ENCODE measurements at places on chromosomes 7 and 10.

DNA sequence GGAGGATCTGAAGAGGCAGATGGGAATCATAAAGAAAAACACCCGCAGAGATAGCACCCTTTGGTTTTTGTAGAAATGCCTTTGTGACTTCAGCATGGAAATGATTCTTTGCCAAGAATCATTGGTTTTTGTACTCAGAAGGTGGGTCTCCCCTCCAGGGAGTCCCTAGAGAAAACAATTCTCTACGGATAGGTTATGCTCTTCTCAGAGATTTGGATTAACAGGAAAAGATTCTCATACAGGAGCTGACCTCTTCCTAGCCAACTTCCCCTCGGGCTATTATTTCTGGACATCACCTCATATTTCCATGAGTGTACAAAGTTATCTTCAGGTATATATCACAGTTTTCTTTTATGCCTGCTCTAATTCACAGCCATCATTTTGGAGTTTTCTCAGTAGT lies 274.2 kb upstream of the HABP2 start:
- no peaks in the 10 kb centered on the region for H3K4me1 ChIP-seq
- no peaks in the 10 kb centered on the region for H3K27me3 ChIP-seq
- H3K27ac ChIP-seq = no peak overlapping the region

DNA sequence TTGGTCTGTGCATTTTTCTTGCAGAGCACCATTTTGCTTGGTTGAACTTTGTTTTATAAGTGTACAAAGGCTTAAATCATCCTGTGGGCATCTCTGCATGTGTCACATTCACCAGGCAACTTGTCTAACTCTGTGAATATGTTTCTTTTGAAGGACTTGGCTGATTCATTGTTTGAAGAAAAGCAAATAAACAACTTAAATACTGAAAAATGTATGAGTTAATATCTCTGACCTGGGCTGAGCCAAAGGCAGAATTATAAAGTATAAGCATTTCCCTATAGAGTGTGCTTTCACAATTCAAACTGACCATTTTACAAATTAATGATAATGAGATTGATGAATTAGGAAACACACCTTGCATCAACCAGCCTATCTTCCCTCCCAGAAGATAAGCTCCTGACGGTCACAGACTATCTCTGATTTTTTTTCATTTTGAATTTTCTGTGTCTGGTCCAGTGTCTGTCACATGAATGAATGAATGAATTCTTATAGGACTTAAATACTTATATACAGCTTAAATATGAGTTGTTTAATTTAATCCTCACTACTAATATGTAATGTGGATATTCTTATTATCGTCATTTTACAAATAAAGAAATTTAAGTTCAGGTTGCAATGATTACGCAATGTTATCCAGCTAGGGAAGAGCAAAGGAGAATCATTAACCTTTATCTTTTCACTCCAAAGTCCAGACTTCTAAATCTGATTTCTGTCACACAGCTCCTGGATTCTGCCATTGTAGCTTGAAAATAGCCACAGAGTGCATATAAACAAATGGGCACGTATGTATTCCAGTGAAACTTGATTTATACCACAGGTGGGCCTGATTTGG lies 182.0 kb upstream of the PHYHIPL start:
- no peaks in the 10 kb centered on the region for H3K27me3 ChIP-seq
- H3K36me3 ChIP-seq = no peaks in the 10 kb centered on the region
- no peak for DNase-seq
- no peak overlapping the region for H3K27ac ChIP-seq

GRCh38 chr7:73366990-73367389 lies 39.0 kb downstream of the FKBP6 start:
- DNase-seq = no peak
- H3K4me3 ChIP-seq = no peak overlapping the region
- H3K4me1 ChIP-seq = peaks cover 4% of the 10 kb centered on the region
- peaks cover 3% of the 10 kb centered on the region for H3K27me3 ChIP-seq

DNA sequence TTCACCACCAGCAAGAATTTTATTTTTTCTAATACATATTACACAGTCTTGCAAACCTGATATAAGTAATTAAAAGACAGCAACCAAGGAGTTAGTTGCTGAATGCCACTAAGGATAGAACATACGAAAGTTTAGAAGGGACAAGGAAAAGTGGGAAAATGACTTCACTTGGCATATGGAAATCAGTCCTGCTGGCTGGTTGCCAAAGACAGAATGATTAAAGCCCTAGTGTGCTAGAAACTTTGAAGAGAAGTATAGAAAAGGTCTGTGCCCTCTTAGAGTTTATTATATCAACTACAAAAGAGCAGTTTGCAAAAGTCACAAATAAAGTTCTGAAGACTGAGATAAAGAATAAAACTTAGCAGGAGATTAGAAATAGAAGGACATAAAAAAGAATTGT lies 5.8 kb upstream of the YAE1 start:
- peaks cover under 1% of the 10 kb centered on the region for H3K4me1 ChIP-seq
- no peak overlapping the region for H3K27ac ChIP-seq
- H3K27me3 ChIP-seq = no peaks in the 10 kb centered on the region
- H3K36me3 ChIP-seq = no peaks in the 10 kb centered on the region

GRCh38 chr10:3527869-3528268 lies 257.1 kb downstream of the KLF6 start:
- H3K27ac ChIP-seq = no peak overlapping the region
- H3K36me3 ChIP-seq = no peaks in the 10 kb centered on the region
- no peak overlapping the region for H3K4me3 ChIP-seq
- no peaks in the 10 kb centered on the region for H3K4me1 ChIP-seq
- DNase-seq = no peak
- no peaks in the 10 kb centered on the region for H3K27me3 ChIP-seq

- peak; percentile 83 for DNase-seq
- H3K27ac ChIP-seq = no peak overlapping the region
- H3K4me1 ChIP-seq = peaks cover 13% of the 10 kb centered on the region
- no peak overlapping the region for H3K4me3 ChIP-seq
- no peaks in the 10 kb centered on the region for H3K36me3 ChIP-seq
- no peaks in the 10 kb centered on the region for H3K27me3 ChIP-seq
These were observed 61.0 kb upstream of the AOAH start for GRCh38 chr7:36784991-36785940.

- H3K36me3 ChIP-seq = no peaks in the 10 kb centered on the region
- DNase-seq = no peak
- no peak overlapping the region for H3K4me3 ChIP-seq
- H3K4me1 ChIP-seq = no peaks in the 10 kb centered on the region
- H3K27ac ChIP-seq = no peak overlapping the region
- no peaks in the 10 kb centered on the region for H3K27me3 ChIP-seq
These were observed 37.0 kb downstream of the BEND7 start for GRCh38 chr10:13491747-13492360.

DNA sequence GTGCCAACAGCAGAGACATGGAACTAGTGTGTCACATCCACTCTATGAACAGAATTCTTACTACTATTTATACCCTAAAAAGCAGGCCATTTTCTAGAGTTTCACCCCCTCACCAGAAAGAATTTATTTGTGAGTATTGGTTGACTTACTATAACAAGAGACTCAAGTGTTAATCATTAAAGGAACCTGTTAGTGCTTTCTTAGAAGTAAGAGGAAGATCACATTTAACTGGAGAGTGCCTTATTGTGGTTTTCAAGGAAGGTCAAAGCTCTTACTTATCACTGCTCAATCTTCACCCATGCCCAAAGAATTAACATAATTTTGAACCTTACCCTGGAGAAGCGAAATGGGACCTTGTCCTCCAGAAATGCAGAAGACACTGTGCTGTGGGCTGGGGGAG lies 169.3 kb upstream of the PRSS1 start:
- no peak overlapping the region for H3K4me3 ChIP-seq
- H3K4me1 ChIP-seq = peaks cover 12% of the 10 kb centered on the region
- no peaks in the 10 kb centered on the region for H3K27me3 ChIP-seq
- no peaks in the 10 kb centered on the region for H3K36me3 ChIP-seq

DNA sequence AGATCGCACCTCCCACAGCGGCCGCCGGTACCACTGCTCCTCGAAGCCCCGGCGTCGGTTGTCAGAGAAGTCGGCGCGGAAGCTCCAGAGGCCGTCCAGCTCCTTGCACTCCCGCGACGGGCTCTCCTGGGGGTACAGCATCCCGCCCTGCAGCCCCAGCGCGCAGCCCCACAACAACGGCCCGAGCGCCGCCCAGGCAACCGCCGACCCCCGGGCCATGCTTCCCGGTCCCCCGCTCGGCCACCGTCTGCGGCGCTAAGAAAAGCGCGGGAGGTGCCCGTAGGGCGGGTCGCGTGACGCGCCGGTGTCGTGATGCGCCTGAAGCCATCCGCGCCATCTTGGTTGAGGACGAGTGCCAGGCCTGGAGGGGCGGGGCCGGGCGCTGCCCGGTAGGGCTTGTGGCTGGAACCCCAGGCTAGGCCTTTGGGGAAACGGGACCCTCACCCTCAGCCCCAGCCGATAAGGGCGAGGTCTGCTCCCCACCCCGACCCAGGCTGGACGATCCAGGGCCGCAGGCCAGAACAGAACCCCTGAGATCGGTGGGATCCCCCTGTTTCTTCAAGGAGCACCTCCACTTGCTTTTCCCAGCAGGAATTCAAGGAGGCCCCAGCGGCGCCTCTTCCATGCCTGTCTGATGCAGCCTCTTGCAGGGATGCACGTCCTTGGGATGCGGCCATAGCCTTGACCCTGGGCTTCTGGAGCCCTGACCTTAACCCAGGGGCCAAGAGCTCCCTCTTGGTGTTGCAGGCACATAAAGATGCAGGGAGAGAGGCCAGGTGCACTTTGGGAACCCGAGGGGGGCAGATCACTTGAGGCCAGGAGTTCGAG lies at the start of gene GUSB:
Gene GUSB (minus strand): TSS at position 249 of the 828 bp plus-strand sequence. CDS start 30 bp downstream, at position 219.
- peaks cover 26% of the 10 kb centered on the region for H3K4me1 ChIP-seq
- peak; percentile 91 for DNase-seq
- H3K27ac ChIP-seq = peak within 1 kb of the TSS; percentile 73
- no peaks in the 10 kb centered on the region for H3K36me3 ChIP-seq

- no peaks in the 10 kb centered on the region for H3K36me3 ChIP-seq
- DNase-seq = peak; percentile 99
- peak overlapping the region; percentile 90 for H3K4me3 ChIP-seq
These were observed 23.6 kb downstream of the DDIT4 start for GRCh38 chr10:72297281-72297804.

DNA sequence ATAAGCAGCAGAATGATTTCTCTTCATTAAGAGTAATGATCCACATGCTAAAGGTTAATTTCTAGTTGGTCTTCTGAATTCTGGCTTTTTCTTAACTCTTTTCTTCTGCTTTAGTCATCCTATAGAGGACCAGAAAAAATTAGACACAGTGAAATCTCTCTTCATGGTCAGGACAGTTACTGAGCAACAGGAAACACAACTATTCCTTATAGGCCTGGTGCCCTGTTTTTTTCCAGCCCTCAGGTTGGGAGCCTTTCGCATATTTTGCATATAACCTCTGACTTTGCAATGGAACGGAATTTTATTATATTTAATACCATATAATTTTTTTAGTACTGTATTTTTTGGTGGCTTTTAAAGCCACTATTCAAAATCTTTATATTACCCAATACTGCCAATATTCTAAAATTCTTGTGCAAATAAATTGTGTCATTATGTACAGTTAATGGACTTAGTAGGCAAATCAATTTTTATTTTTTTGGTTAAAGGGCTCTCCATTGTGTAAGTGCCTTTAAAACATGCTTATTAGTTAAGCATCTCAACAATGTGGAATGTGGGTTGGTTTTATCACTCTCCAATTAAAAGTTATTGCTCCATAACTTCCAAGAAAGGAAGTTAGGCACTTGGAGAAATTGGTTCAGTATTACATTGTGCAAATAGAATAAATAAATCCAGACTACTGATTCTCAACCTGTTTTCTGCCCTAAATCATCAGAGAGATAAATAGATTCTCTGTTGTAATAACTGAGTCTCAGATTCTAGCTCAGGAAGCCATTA lies 22.5 kb downstream of the ARL4A start:
- H3K4me1 ChIP-seq = no peaks in the 10 kb centered on the region
- no peak overlapping the region for H3K27ac ChIP-seq
- H3K4me3 ChIP-seq = no peak overlapping the region
- H3K36me3 ChIP-seq = no peaks in the 10 kb centered on the region
- H3K27me3 ChIP-seq = no peaks in the 10 kb centered on the region
- DNase-seq = no peak

- peak; percentile 34 for DNase-seq
- no peaks in the 10 kb centered on the region for H3K36me3 ChIP-seq
- H3K4me1 ChIP-seq = peaks cover 24% of the 10 kb centered on the region
- H3K27me3 ChIP-seq = peaks cover 86% of the 10 kb centered on the region
- no peak overlapping the region for H3K27ac ChIP-seq
These were observed 292.4 kb upstream of the NFE2L3 start for GRCh38 chr7:25859412-25860274.

DNA sequence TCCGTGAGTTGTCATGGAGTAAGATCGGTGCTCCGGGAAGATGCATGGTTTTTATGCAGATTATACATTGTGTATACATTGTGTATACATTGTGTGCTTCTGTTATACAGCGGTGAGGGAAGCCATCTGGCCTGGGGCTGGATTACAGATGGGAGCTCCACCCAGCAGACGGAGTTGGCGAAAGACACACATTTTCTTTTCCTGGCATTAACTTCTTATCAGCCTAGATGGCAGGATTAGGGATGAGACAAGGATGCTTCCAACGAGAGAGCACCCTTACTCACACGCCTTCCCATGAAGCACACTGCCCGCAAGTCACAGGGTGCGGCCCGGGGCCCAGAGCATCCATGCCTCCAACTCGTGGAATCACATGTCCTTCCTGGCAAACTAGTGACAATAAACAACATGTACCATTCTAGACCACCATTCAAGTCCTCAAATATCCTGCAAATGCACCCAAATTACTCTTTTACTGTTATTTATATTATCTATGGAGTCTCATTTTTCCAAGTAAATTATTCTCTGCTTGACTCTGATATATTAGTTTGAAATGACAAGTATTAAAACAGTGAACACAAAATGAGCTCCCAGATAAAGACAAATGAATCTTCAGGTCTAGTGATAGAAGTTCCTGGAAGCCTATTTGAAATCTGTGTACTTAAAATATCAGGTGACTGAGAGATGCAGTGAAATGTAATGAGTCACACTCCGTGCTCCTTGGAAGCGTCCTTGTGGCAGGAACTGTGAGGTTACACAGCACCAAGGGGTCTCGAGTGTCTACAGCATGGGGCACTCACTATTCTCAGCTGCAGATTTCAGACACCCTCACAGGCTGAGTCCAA lies 29.8 kb upstream of the PPP2R2D start:
- no peak for DNase-seq
- no peaks in the 10 kb centered on the region for H3K4me1 ChIP-seq
- H3K27ac ChIP-seq = no peak overlapping the region
- H3K36me3 ChIP-seq = no peaks in the 10 kb centered on the region
- no peak overlapping the region for H3K4me3 ChIP-seq
- peaks cover 9% of the 10 kb centered on the region for H3K27me3 ChIP-seq

- no peak overlapping the region for H3K4me3 ChIP-seq
- H3K36me3 ChIP-seq = no peaks in the 10 kb centered on the region
- no peak for DNase-seq
- H3K4me1 ChIP-seq = peaks cover 11% of the 10 kb centered on the region
These were observed 80.8 kb downstream of the TMEM106B start for GRCh38 chr7:12291870-12292269.

- peaks cover 29% of the 10 kb centered on the region for H3K4me1 ChIP-seq
- no peak within 1 kb of the TSS for H3K27ac ChIP-seq
- peaks cover 45% of the 10 kb centered on the region for H3K27me3 ChIP-seq
These were observed at the start of gene TRIL for GRCh38 chr7:28958235-28958979. Gene TRIL, minus strand, starts transcription at chr7:28958330. Its CDS starts 284 bp downstream, at chr7:28958046.

- peak; percentile 31 for DNase-seq
- peaks cover 33% of the 10 kb centered on the region for H3K4me1 ChIP-seq
- H3K27me3 ChIP-seq = peaks cover 79% of the 10 kb centered on the region
- no peaks in the 10 kb centered on the region for H3K36me3 ChIP-seq
- H3K4me3 ChIP-seq = no peak overlapping the region
- H3K27ac ChIP-seq = no peak overlapping the region
These were observed 1.9 kb downstream of the FGF8 start for GRCh38 chr10:101773923-101774588.

GRCh38 chr7:35446091-35446490 lies 192.2 kb upstream of the TBX20 start:
- H3K27ac ChIP-seq = no peak overlapping the region
- H3K4me3 ChIP-seq = no peak overlapping the region
- H3K27me3 ChIP-seq = peaks cover 7% of the 10 kb centered on the region
- no peak for DNase-seq
